NK-92 treated with Interleukin-12 subunit alpha and Interleukin-12 subunit beta, amount 100 ng/mL, for 24 hours (cell line): ENCODE measurements at places on chromosomes 16 and 17.
A peak's percentile ranks its signal among the peaks of the same experiment; 100 is the strongest.

DNA sequence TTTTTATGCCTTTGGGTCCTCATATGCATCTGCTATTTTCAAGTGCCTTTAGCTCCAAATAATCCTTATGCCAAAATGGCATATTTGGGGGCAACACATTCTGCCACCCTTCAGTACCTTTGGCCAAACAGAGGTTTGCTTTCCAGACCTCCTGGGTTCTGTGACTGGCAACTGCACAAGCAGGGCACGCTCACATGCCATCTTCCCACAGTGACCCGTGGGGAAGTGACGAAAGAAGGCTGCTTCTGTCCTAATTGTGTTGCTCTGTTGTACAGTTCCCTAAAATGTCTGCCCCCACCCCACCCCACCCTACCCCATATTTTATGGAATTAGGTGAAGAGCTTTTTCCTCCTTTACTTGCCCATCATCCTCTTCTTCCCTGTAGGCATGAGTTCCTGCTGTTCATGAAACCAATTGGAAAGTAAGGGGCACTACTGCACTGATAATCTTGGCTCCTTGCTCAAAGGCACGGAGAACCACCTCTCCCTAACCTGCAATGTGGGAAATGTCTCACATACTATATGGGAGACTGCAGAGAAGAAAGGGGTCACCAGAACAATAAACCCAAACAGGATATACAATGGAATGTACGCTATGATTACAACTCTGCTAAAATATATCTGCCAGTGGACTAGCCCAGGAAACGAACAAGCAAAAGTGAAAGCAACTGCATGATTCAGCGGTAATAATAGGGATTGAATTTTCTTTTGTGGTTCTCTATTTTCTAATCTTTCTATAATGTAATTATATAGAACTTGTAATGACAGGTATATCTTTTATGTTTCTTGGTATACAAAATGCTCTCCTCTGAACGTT lies 3.3 kb upstream of the SLFN12L start:
- DNase-seq = peak; percentile 42

DNA sequence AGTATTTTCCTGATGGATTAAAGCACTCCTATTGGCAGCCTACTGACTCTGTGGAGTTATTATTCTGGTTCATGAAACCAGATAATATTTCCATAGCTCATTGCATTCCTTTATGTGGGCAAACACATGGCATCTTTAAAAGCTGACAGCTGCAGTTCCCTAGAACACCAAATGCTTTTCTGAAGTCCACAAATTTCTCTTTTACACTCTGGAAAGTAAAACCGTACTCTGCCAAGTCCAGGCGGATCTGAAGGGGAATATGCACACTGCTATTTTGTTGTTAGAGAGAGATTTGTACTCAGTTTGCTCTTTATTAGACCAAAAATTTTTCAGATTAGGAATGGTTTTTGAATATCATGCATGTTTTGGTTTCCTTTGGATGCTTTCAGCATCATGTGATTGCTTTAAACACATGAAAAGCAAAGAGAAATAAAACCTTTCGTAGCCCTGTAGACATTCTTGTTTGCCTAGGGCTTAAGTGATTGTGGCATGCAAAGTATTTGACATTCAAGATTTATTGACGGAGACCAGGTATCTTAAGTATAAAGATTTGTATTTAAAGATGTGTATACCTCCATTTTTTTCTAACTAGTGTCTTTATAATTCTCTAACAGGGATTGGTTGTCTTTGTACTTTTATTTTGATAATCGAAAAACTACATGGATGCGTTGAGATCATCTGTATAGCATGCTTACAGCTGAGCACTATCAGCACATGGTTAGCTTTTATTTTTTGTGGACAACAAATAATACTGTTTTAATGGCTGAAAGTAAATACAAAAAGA lies 19.5 kb downstream of the SEC14L1 start:
- DNase-seq = no peak

GRCh38 chr16:54335230-54335629 lies 48.6 kb upstream of the IRX3 start:
- no peak for DNase-seq

GRCh38 chr17:65115839-65116238 lies 21.3 kb upstream of the RGS9 start:
- no peak for DNase-seq

GRCh38 chr16:68660359-68660795 lies 15.3 kb downstream of the CDH3 start:
- DNase-seq = no peak

DNA sequence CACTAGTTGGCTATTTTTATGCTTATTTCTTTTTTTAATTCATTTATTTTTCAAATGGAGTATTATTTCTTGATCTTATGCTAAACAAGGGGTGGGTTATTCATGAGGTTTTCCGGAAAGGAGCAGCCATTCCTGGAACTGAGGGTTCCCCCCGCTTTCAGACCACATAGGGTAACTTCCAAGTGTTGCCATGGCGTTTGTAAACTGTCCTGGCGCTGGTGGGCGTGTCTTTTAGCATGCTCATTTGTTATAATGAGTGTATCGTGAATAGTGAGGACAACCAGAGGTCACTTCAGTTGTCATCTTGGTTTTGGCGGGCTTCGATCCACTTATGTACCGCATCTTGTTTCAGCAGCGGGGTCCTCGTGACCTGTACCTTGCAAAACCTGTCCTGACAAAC lies 29.6 kb upstream of the ASGR2 start:
- no peak for DNase-seq

GRCh38 chr16:81232740-81233367 lies 5.6 kb upstream of the BCO1 start:
- DNase-seq = no peak

- no peak for DNase-seq
Observed at GRCh38 chr17:42898147-42898811, 2.3 kb upstream of the G6PC1 start.

- no peak for DNase-seq
Observed at GRCh38 chr17:7889166-7889955, 772 bp downstream of the CHD3 start.
